ENCODE measurements at places on chromosomes 4 and X.
A peak's percentile ranks its signal among the peaks of the same experiment; 100 is the strongest.

DNA sequence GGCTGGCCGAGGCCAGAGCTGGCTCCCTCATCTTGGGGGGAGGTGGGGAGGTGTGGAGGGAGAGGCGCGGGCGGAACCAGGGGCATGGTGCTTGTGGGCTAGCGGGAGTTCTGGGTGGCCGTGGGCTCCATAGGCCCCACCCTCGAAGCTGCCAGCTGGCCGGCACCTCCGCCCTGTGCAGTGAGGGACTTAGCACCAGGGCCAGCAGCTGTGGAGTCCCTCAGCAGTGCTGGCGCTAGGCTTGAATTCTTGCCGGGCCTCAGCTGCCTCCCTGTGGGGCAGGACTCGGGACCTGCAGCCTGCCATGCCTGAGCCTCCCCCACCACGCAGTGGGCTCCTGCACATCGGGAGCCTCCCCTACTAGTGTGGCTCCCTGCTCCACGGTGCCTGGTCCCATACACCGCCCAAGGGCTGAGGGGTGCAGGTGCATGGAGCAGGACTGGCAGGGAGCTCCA, 603.3 kb downstream of the PCDH18 start:
- no peak for DNase-seq

DNA sequence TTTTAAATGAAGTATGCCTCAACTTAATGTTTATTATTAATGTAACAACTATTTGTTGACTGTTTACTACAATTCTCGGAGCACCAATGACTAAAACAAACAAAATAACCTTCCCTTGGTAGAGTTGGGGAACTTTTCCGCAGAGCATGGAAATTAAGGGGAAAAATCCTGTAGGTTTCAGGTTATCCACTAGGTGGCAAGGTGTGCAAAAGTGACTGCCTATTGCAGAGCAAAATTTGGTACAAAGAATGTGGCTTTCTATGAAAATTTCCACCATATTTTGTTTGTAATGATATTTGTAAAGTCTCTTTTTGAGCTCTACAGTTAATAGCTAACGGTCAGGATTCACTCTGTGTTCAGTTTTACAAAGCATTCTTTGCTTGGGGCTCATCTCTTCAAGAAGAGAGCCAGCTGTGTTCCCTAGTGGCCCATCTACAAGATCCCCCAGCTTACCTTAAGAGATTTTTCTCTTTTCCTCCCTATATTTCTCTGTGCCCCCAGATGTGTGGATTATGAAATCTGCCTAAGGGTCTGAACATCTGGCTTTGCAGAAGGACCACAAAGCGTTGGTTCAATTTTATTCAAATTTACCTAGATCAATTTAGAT, 61.1 kb downstream of the FBXO8 start:
- DNase-seq: no peak

- DNase-seq: no peak
Observed at GRCh38 chrX:154458954-154459778, 1.1 kb downstream of the PLXNA3 start.

GRCh38 chrX:13254076-13254785, 65.6 kb downstream of the ATXN3L start:
- DNase-seq: peak; percentile 6

DNA sequence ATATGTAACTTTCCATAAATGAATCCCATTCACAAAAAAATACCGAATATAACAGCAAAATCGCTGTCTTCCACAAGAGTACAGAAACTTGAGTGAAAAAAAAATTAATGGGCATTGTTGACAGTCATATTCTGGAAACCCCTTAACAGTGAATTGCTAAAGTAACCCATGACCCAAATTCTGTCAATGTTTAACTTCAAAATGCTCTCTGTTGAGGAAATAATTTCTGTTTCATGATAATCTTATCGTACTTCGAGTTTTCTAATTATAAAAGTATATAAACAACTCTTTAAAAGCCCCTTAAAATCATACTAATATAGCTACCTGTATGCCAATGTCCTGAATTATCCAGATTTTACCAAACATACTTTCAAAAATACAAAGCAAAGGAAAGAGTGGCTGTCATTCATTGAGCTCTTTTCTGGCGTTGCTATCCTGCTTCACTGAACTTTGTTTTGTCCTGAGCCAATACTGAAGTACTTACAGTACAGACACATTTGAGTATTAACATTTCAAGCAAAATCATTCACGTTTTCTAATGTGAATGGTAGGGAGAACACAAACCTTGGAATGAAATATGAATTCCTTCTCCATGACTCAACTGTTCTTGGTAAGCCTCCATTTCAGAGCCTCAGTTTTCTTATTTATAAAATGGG, 2.4 kb downstream of the XAGE3 start:
- DNase-seq: no peak

DNA sequence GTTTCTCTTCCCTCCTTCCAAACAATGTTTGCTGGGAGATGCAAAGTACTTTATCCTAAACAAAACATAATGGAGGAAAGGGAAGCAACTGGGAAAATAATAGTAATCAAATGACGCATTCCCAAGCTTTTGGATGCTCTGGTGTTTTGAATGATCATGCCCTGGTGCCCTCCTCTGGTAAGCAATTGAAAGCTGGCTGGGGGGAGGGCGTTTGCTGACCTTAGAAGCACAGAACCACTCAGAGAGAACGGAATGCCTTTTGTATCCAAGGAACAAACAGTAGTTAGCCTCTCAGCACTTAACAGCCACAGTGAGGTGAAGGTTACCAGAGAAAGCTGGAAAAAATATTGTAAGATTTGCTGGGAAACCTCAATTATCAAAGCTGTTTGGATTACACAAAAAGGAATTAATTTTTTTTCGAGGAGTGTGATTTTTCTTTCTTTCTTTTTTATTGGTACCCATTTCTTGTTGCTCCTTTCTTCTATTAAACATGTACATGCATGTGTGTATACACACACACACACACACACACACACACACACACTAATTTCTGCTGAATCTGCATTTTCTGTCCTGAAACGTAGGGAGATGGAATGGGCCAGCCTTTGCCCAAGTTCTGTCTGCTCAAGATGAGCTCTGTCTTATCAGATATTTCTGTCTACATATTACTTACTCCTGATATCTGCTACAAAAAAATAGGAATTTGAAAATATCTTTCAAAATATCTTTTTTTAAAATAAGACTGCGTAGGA, 155.8 kb upstream of the IGFBP7 start:
- DNase-seq: no peak

- DNase-seq: no peak
Observed at GRCh38 chr4:71664366-71664765, 119.5 kb downstream of the GC start.

GRCh38 chrX:2793752-2794151, 35.0 kb upstream of the GYG2 start:
- no peak for DNase-seq

- no peak for DNase-seq
Observed at GRCh38 chr4:154478128-154478527, 13.5 kb downstream of the DCHS2 start.

DNA sequence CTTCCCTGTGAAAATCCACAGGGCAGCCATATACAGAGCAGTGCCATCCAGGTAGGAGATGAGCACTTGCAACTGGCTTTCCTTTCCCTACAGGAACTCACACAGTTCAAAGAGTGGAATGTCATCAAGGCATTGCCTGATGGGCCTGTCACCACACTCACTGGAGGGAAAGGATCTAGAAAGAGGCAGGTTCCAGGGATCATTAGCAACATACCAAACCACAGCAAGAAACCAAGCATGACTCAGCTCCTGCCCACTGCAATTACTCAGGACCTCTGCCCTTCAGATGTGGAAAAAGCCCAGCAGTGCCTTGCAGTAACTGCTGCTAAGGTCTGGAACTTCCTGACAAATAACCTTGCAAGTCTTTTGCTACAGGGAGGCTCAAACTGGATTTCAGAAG, 101.2 kb downstream of the ZNF674 start:
- peak; percentile 4 for DNase-seq

DNA sequence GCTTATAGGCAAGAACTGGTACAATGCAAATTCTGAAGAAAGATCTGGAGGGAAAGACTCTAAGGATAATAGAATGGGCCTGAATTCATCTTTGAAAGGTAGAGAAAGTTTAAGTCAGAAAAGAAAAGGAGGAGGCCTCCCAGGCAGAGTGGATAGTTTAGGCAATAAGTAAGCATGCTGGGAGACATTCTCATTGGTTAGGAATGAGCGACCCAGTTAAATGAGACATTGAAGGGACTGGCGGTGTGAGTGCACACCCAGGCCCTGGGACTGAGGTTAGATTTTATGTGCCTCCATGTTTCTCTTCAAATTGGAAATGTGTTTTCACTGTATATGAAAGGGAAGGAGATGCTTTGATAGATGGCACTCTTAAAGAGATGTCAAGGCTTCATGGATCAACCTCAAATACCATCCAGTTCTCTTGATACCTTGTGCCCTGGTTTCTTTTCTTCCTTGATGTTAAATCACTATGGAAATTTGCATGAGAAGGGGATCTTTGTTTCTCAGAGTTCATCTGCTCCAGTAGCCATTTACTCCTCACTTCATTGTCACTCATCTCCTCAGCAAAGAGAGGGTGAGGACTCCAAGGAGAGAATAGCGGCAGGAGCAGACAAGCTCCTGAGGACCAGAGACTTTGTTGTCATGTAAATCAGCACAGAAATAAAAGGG, 584.2 kb upstream of the INTU start:
- DNase-seq: no peak

GRCh38 chr4:84952004-84952403, 14.5 kb downstream of the WDFY3 start:
- DNase-seq: no peak

GRCh38 chrX:23656684-23657083, 10.6 kb upstream of the PRDX4 start:
- DNase-seq: no peak

- DNase-seq: no peak
Observed at GRCh38 chr4:128904821-128905220, 95.3 kb downstream of the JADE1 start.

DNA sequence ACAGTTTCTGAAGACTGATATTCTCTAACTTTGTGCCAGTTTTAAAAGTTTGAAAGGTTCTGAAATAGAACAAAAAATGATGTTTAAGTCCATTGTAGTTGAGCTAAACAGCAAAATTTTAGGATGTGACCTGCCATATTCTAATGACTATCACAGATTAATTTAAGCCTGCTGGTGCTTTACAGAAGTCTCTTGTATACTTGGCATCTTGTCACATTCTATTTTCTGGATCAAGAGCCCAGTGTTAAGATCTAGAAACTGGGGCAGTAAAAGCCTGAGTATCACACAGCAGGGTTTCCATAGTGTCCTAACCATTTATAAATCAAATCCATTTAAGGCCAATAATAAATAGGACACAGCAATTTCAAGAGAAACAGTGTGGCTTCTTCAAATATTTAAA, 12.4 kb downstream of the FSTL5 start:
- no peak for DNase-seq

DNA sequence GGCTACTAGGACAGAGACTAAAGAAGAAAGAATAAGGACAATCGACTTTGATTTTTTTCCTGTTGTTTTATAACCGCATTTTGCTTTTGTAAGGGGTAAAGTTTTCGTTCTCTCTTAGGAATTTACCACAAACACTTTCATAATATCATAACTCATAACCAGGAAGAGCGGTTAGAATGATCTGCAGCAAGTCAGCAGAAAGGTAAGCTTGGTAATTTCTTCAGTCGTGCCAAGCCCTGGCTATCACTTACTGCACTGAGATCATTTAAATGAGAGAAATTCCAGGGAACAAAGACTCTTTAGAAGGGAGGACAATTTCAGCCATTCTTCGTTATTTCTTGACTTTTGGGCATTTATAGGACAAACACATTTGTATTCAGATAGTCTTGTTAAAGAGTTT, 258.1 kb downstream of the UNC5C start:
- DNase-seq: no peak

DNA sequence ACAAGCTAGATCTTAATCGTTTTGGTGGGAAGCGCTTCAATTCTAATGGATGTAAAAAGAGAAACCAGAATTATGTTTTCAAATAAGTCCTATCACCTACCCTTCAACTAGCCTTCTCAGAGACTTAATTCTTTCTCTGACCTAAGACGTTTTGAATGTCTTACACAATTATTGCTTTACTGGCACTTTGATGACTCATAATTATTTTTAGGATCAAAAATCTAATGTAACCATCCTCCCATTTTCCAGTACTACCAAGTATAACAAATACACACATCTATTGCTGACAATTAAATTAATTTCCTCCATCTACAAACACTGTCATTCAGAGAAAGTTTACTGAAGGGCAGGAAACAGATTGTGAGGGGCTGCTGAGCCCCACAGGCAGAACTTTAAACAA, 108.6 kb downstream of the PPP3CA start:
- DNase-seq: no peak

- DNase-seq: no peak
Observed at GRCh38 chrX:119698845-119699244, 5.9 kb upstream of the SEPTIN6 start.

- no peak for DNase-seq
Observed at GRCh38 chr4:79121875-79122358, 182.7 kb upstream of the PAQR3 start.

GRCh38 chrX:10480861-10481260, 139.5 kb downstream of the MID1 start:
- no peak for DNase-seq

- DNase-seq: no peak
Observed at GRCh38 chr4:154084864-154085263, 296.0 kb upstream of the SFRP2 start.

- no peak for DNase-seq
Observed at GRCh38 chr4:105551965-105552746, at the start of gene ARHGEF38. ARHGEF38 (plus strand) TSS chr4:105552620; CDS start chr4:105552766, 146 bp downstream.

DNA sequence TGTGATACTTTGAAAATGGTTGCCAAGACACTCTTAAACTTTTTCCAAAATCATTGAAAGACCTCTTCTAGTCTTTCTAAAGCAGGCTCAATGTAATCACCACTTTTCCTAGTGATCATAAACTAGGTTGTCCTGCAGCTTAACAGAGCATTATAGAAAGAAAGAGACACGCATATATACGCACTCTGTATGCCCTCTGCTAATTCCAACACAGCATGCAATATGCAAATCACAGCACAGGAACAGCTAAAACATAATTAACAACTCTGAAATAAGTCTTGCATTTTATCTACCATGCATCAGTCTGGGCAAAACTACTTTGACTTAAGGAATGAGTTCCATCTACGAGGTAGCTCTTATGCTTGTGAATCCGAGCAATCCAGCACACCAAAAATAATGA, 94.6 kb downstream of the COL25A1 start:
- no peak for DNase-seq

DNA sequence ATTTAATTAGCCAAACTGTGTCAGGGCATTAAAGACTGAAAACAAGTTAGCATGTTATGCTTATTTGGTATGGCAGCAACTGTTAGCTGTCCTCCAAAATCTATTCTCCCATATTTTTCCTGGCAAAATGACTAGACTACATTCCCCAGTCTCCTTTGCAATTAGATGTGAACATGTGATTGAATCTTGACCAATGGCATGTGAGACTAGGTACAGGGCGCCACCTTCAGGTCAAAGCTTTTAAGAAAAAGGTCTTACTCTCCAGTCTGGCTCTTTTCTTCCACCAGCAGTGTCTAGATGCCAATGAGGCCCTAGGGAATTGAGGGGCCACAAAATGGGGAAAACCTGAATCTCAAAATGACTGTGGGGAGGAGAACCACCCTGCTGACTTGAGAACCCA, 408.2 kb downstream of the SMARCA1 start:
- no peak for DNase-seq

- DNase-seq: no peak
Observed at GRCh38 chr4:76872556-76872955, 25.4 kb downstream of the SOWAHB start.

- DNase-seq: no peak
Observed at GRCh38 chr4:152369902-152370295, 166.0 kb downstream of the FBXW7 start.

- no peak for DNase-seq
Observed at GRCh38 chrX:40734971-40735324, 394 bp downstream of the MED14 start.
